ENCODE measurements at places on chromosomes 3 and 15.

GRCh38 chr3:19644405-19644804 is 289.6 kb downstream of the EFHB start:
- no peak for DNase-seq

GRCh38 chr15:58951388-58952007 is 18.0 kb upstream of the SLTM start:
- peak; percentile 72 for DNase-seq

- no peak for DNase-seq
Measured at GRCh38 chr3:37217098-37217849, 42.9 kb upstream of the LRRFIP2 start.

GRCh38 chr15:94509259-94509658 is 277.9 kb downstream of the MCTP2 start:
- DNase-seq, result no peak

Data from fibroblast of skin of right biceps (primary cell).